Activated CD4-positive, alpha-beta T cell treated with anti-CD3 and anti-CD28 coated beads, Interleukin-2, Interleukin-6, amounts not matched to agents 100 ng/mL and 50 ng/mL, durations not matched to agents 16 hours and 8 hours (primary cell): ENCODE measurements at places on chromosomes 11 and 22.

- no peak for DNase-seq
Observed at GRCh38 chr11:107707807-107708206, 4.0 kb downstream of the SLN start.

GRCh38 chr11:95767498-95767897 is 22.1 kb downstream of the FAM76B start:
- DNase-seq, result no peak

- no peak for DNase-seq
Observed at GRCh38 chr11:77267962-77268361, 33.5 kb downstream of the GDPD4 start.

DNA sequence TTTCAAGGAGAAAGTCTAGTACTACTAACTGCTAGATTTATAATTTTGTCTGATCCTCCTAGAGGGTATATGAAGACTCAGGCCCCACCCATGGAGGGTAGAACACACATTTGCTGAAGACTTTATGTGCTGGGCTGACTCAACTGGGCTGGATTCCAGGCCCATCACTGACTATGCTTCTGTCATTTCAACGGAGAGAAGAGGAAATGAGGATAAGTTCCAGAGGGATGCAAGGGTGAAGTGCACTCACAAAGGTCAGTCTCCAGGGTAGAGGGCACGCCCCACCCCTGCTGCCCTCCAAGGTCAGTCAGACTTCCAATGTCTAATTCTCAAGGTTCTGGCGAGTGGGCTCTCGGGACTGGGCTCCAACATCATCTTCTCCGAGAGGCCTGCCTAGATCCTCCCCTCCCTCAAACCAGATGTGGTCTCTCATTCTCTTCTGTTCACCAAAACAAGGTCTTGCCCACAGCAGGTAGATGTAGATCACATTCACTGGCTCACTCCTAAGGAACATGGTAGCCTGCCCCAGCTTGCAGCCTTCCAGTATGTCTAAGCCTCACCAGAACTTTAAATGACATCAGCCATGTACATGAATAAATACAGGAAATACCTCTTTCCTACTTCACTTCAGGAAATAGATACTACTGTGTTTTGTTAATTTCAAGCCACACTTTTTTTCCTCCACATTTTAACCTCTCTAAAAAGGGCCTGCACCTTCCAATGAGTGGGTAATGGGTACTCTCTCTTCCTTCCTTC is 7.3 kb upstream of the C11orf86 start:
- DNase-seq, result no peak

- no peak for DNase-seq
Observed at GRCh38 chr11:33721984-33722383, 14.2 kb downstream of the CD59 start.

GRCh38 chr22:35442471-35442870 is 42.5 kb downstream of the MCM5 start:
- DNase-seq, result no peak

- peak; percentile 32 for DNase-seq
Observed at GRCh38 chr11:93623179-93623578, 38.3 kb upstream of the CEP295 start.

DNA sequence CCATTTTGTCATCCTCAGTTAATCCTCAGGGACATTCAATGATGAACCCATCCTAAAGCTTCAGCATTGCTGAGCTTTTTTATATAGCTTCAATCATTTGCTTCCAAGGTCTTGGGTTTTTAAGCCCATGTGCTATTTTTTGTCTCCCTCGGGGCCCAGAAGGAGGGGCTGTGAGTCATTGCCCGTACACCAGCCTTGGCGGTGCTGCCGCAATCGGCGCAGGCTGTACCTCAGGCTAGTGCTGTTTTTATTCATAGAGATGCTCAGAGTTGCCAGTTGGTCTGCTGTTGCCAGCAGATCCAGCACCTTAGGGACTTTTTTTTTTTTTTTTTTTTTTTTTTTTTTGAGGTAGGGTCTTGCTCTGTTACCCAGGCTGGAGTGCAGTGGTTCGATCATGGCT is 35.5 kb downstream of the ACO2 start:
- no peak for DNase-seq

GRCh38 chr11:119404872-119405271 is 18.1 kb downstream of the THY1 start:
- no peak for DNase-seq

DNA sequence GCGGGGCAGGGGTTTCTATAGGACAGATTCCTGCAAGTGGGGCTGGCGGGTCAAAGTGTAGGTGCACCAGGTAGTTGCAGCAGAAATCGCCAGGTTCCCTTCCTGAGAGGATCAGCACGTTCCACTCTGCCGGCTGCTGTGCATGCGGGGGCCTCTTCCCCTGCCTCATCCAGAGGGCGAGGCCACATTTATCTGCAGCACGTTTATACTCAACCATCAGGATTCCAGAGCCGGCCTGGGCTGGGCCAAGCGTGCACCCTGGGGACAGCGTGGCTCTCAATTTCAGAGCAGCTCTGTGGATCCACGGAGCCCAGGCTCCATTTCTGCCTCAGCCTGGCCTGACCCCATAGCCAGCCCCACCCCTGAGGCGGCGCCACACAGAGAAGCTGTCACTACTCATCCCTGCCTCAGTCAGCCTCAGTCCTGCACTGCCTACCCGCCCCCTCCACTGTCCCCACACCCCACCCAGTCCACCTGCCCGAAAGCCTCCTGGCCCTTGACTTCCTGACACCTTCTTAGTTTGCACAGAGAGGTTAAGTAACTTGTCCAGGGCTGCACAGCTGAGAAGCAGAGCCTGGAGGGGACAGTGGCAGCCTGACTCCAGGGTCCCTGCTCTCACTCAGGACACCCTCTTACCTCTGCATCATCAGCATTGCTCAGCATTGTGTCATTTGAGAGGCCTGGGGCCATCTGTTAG is 45.9 kb upstream of the RTL6 start:
- DNase-seq, result no peak

- DNase-seq, result peak; percentile 90
Observed at GRCh38 chr11:43868852-43869567, 11.6 kb upstream of the ALKBH3 start.

- DNase-seq, result no peak
Observed at GRCh38 chr11:115873813-115874212, 369.6 kb upstream of the CADM1 start.

DNA sequence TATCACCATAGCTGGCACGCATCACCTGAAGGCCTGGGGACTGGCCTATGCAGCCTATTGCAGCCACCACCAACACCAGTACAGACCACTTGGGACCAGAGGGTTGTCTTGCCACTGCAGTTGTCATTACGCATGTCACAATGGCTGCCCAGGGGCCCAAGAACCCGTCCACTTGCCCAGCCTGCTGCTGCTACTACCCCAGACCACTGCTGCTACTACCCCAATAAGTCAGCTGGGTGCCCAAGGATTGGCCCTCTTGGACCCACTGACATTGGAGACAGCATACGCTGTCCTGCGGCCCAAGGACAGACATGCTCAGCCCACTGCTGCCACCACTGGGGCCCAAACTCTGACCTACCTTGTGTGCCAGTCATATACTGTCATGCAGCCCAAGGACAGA is 102.7 kb upstream of the OR9Q1 start:
- no peak for DNase-seq

DNA sequence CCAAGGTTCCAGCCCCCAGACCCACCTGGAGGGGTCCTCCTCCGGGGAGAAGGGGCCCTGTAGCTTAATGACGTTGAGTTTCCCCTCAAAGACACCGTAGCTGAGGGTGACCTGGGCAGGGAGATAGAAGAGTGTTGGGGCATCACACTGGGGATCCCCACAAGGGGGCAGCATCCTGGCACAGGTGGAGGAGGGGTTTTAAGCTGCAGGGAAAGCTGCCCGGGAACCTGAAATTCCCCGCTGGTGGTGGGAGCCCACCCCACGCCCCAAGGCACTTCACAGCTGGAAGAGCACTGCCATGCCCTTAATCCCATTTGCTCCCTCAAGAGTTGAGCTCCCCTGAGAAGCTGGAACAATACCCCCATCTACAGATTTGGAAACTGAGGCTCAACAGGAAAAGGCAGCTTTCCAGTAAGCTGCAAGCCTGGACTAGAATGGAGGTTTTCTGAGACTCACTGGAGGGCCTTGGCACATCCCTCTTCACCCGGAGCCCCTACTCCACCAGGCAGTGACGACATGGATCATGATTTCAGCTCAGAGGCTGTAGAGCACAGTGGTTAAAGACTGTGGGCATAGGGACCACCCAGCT is 13.7 kb downstream of the MFNG start:
- peak; percentile 44 for DNase-seq

DNA sequence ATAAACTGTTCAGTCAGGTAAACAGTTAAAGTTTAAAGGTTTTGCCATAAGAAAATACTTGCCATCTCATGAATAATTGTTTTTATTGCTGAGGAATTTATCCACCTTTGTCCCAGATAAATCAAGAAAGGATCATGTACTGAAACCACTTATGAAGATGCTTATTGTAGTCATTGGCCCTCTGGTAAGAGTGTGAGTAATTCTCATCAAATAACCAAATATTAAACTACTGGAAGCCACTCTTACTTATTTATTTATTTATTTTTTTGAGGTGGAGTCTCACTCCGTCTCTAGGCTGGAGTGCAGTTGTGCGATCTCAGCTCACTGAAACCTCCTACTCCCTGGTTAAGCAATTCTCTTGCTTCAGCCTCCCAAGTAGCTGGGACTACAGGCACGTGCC is 35.1 kb downstream of the TMEM135 start:
- DNase-seq, result no peak

DNA sequence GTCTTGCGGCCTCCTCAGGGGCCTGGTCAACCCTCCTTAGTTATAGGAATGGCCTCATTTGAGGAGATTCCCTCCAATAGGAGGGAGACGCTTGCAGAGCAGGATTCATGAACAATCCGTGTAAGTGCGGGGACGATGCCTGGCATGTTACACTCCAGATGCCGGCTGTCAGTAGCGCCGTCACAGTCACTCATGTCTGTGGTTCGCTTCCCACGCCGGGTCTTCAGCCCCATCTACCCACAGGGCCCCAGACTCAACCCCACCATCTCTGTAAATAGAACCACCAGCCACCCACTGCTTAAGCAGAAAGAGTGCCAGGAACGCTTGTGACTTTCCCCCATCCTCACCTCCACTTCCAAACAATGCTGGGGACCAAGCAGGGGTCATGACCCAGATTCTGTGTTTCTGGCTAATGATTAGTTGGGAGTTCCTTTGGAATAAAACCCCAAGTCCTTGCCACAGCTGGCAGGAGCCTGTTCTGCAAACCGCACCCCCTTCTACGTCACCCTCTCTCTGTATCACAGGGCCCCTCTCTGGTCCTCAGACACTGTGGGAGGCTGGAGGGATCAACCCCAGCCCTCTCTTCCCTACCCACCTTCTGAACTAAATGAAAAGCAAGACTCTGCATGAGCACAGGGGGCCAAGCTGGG is 38.8 kb upstream of the TOLLIP start:
- DNase-seq, result no peak

DNA sequence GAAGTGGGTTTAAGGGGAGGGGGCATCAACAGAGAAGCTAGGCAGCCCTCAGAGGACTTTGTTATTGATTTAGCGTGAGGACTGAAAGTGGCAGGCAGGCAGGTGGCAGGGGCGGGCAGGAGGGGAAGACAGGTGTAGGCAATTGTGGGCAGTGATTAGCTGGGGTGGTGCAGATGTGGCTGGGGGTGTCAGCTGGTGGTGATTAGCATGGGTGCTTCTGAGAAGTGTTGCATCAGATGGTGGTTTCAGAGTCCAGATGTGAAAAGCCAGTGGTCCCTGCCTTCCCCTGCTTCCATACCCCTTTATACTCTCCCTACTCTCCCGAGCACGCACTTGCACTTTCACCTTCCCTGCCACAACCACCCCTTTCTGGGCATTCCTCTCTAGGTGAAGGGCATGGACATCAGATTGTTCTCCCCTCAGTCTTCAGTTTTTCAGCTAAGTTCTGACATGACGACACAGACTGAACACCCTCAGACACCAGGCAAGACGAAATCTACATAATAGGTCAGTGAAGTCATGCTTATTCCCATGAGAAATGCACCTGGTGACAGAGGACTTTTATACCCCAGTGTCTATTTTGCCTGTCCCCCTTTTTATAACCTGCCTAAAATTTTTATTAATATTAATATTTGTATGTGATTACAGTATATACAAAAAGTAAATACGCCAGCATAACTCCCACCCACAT is 435.7 kb upstream of the CADM1 start:
- no peak for DNase-seq

DNA sequence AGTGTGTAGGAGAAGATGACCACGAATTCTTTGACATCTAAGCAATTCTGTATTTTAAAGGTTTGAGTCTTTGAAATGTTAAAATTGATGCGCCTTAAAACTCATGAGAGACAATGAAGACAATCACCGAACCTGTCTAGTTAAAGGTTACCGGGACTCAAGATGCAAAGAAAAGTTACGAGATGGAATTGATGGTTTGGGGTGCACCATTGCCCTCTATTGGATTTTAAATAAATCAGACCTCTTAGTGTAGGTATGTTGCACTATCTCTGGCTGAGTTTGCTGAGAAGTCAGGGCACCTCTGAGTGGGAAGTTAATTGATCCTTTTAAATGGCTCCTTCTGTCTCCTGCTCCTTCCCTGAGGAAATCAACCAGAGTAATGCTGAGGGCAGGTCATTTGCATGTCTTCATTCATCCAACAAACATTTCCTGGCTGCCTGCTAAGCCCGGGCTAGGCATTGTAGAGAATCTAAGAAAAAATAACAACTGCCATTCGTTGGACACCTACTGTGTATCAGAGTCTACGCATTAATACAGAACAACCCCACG is 19.4 kb upstream of the TMA7B start:
- no peak for DNase-seq

DNA sequence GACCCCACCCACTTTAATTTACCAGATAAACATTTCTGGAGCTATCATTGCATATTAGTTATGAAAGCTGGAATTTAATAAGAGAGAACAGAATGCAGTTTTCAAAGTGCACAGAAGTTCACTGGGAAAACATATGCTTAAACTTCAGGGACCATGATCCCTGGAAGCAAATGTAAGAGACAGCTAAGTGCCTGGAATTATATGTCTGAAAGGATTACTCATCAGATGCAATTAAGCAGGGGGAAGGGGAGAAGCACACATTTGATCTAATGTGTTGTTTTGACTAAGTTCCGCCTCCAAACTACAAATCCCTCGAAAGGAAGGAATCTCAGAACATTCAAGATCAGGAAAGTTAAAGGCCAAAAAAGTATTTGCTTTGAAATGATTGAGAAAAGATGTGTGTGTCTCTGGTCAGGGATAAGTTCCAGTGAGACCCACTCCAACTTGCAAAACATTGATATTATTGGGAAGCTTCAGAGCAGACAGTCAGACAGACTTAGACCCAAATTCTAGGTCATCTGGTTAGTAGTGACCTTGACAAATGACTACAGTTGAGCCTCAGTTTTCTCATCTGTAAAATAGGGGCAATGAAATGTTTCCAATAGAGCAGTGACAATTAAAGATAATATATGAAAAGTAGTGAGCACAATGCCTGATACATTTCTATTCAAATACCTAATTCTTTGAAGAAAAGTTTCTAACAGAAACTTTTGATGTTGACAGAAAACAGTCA is 147.6 kb downstream of the ME3 start:
- DNase-seq, result no peak

GRCh38 chr22:44557064-44557748 is 59.2 kb upstream of the RTL6 start:
- no peak for DNase-seq
